ENCODE measurements at places on chromosomes 16 and 17.
A peak's percentile ranks its signal among the peaks of the same experiment; 100 is the strongest.

DNA sequence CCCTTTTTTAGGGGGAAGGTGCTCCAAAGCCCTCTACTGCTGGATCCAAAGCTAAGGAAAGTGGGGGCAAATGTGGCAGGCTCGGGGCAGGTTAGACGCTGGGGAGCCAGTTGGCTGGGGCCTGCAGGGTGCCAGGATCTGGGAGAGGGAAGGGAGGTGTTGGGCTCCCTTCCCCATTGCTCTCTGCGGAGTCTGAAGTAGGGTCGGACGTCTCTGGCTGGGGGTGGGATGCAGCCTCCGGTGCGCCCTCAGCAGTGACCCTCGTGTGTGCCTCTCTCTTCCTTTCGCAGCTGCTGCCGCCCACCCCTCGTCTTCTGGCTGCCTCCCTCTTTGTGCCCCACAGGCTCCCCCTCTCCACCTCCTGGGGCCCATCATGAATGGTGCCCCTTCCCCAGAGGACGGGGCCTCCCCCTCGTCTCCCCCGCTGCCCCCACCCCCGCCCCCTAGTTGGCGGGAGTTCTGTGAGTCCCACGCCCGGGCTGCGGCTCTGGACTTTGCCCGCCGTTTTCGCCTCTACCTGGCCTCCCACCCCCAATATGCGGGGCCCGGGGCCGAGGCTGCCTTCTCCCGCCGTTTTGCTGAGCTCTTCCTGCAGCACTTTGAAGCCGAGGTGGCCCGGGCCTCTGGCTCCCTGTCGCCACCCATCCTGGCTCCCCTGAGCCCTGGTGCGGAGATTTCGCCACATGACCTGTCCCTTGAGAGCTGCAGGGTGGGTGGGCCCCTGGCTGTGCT lies 2.2 kb downstream of the SH2B1 start:
- ATAC-seq, result no peak

GRCh38 chr17:38464251-38464722 lies 36.0 kb downstream of the ARHGAP23 start:
- ATAC-seq, result no peak

- ATAC-seq, result no peak
These were observed 16.5 kb downstream of the AP1G1 start for GRCh38 chr16:71792176-71792575.

DNA sequence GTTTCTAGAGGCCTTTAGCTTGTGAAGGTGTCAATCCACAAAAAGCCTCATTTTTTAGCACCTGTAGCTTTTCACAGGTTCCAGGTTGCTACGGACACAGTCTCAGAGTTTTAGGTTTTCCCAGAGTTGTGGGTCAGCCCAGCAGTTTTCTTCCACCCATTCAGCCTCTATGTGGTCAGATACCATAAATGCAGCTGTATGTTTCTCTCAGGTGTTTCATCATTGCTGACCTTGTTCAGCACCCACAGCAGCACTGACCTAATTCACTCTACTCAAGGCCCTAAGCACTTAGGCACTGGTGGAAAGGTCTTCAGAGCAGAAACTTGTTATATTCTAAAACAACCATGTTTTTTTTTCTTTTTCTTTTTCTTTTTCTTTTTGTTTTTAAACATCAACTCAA lies 15.0 kb upstream of the SPACA3 start:
- no peak for ATAC-seq

DNA sequence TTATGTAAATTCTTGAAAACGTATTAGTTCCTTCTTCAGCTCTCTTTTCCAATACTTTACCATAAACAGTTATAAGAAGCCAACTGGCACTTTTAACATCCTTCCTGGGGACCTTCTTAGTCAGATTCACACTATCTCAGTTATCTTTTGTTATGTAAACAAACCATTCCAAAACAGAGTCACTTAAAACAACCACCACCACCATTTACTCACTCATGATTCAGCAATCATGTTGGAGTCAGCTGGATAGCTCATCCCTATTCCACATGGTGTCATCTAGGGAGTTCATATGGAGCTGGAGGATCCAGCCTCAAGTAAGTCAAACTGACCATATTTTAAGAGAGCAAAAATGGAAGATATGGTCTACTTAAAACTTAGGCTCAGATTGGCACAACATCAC lies 240.3 kb upstream of the IRX3 start:
- ATAC-seq, result no peak

DNA sequence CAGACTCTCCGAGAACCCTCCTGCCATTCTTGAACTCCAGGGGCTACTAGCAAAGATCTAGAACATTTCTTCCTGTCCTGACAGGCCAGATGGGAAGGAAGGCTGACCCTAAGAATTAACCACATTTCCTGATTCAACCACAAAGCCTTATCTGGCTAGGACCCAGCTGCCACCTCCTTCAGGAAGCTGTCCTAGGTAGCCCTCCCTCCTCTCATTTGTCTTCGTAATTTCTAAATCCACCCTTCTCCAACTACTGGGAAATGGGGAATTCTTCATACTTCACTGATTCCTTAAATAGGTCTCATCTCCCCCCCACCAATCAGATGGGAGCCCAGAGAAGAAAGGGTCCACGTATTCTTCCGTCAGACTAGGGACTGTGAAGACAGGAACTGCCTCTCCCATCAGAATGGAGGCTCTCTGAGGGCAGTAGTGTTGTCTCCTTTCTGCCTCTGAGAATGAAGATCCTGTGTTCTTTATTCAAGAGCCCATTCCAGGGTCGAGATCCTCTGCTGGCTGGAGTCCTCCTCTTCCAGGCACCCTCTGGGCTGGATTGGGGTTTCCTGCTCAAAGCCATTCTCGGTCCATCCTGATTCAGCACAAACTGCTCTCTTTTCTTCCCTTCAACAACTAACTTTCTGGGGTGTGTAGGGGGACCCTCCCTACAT lies 2.1 kb downstream of the SAMD14 start:
- ATAC-seq, result no peak

DNA sequence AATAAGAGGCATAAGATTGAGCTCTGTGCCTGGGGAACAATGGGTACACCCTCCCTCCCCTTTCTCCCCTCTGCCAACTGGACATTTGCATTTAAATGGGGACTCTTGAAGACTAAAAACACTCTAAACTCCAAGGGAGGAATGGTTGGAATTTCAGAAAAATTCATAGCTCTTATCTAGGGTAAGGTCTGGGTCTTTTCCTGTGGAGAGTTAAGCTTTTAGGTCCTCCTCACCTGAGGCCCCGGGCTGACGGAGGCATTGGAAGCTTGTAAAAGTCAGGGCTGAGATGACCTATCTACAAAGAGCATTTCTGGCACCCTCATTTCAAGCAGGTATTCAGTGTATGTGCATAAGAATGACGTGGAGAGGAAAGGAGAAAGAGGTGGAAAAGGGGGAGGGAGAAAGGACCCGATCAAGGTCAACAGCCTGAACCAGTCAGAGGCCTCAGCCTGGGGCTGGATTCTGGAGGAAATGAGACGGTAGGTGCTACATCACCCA lies 78.0 kb downstream of the RAP1GAP2 start:
- no peak for ATAC-seq

- no peak for ATAC-seq
These were observed 8.6 kb downstream of the SLC47A1 start for GRCh38 chr17:19542247-19542646.

DNA sequence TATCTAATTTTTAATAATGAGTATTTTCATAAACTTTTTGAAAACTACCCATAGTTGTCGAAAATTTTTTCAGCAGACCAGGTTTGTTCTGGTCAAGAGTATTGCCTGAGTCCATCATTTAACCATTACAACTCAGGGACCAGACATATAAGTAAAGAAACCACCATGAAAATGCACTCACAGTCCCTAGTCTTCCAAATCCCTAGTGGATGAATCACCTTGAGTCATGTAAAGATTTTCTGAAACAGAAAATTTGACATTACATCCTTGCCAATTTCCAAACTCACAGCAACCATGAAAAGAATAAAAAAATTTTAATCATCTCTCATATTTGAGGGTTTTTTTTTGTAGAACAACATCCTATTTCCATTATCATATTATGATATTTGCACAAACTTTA lies 1337.5 kb upstream of the CDH8 start:
- ATAC-seq, result no peak

GRCh38 chr16:15510992-15511391 lies 76.6 kb downstream of the BMERB1 start:
- no peak for ATAC-seq

DNA sequence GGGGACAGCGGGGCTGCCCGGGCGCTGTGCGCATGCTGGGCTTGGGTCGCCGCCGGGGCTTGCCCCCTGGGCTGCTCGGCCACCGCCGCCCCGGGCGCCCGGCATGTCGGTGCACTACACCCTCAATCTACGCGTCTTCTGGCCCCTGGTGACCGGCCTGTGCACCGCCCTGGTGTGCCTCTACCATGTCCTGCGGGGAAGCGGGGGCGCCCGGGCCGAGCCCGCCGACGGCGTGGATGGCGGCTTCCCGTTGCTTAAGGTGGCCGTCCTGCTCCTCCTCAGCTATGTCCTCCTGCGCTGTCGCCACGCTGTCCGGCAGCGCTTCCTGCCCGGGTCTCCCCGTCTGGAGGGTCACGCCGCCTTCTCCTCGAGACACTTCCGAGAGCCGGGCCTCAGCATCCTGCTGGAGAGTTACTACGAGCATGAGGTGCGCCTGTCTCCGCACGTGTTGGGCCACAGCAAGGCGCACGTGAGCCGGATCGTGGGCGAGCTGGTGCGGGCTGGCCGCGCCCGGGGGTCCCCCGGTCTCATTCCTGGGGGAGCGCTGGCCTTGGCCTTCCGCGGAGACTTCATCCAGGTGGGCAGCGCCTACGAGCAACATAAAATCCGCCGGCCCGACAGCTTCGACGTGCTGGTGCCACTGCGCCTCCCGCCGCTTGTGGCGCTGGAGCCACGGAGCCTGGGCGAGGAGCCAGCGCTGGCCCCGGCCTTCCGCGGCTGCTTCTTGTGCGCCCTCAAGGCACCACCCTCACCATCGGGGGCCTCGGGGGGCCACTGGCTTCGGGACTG lies 789 bp downstream of the ITPRIPL2 start:
- ATAC-seq, result no peak

- no peak for ATAC-seq
These were observed 24.8 kb downstream of the TMEM114 start for GRCh38 chr16:8565498-8565897.

DNA sequence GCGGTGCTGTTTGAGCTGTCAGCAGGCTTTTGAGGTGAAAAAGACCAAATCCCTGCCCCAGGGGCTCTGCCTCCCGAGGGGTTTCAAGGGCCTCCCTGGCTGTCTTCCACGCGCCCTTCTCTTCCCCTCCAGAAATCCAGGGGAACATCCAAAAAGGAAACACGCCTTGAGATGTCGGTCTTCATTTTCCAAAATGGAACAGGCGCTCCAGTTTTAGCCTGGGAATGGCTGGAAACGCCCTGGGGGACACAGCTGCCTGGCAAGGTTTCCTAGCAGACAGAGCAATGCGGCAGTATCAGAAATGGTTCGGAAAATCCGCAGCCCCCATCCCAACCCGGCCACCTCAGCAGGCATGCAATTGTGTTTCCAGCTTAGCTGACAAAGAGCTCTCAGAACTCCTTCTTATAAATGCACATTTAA lies 16.6 kb upstream of the LITAF start:
- no peak for ATAC-seq

DNA sequence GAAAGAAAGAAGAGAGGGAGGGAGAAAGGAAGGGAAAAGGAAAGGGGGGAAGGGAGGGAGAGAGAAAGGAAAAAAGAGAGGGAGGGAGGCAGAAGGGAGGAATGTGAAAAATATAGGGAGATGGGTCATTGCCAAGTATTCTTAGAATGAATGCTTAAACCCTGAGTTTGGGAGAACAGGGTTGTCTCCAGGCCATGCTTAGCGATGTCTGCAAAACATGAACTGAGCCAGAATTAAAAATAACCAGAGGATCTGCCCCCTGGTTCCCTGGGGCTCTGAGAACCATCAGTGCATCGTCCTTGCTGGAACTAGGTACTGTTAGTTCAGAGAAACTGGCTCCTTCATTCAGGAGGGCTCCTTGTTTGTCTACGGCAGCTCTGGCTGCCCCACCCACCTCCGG lies 170.4 kb downstream of the IRX5 start:
- no peak for ATAC-seq

DNA sequence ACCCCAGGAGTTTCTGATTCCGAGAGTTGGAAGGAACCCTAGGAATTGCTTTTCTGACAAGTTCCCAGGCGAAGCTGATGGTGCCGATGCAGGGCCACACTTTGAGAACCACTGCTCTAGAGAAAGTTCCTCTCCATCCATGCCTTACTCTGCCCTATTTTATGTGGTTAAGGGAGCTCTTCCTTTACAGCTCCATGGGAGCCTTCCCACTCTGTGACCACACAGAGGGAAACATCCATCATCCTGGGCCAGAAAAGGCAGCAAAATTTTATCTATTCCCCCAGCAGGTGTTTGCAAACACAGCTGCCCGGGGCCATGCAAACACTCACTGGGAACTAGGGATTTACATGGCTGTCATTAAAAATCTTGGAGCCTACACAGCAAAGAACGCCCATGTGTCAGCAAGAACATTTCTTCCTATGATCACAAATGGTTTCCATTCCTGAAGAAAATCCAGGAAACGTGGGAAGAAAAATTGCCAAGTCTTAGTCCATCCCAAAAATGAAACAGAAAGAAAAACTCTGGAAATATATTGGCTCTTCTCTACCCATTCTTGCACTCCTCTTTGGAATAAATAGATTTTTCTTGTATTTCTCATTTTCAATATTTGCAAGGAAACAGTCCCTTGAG lies 252.7 kb downstream of the PMP22 start:
- no peak for ATAC-seq

DNA sequence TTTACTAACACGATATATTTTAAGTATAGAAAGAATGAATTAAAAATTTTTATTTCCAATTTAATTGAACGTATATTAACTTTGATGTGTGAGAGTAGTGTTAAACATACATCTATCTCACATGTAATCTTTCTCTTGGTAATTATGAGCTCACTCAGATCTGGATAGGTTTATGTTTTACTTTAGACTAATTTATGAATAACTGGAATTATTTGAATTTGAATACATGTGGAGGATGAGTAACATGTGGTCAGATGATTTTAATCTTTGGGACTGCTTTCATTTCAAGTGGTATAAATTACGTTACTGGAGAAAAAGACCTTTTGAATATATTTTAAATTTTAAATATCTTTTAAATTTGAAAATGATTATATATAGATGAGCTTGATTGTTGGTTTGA lies 49.9 kb upstream of the RHBDL3 start:
- peak; percentile 45 for ATAC-seq

DNA sequence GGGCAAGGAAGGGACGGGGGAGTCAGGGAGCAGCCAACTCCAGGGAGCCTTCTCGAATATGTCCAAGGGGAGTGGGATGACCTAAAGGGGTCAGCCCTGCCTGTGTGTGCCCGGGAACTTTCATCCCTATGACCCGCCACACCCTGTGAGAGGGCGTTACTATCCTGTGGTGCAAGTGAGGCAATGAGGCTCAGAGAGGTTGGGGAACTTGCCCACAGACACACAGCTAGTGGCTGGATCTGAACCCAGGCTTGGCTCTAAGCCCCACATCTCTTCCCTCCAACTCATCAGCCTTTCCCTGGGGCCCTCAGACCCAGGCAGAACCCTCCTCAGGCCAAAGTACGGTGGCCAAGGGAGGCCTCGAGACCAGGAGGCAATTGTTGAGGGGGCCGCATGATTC lies 23.2 kb downstream of the JUP start:
- no peak for ATAC-seq

GRCh38 chr16:56312028-56312300 lies 113.4 kb downstream of the AMFR start:
- no peak for ATAC-seq

- no peak for ATAC-seq
These were observed 15.7 kb downstream of the IL34 start for GRCh38 chr16:70661918-70662641.

Measured in activated CD4-positive, CD25-positive, alpha-beta regulatory T cell treated with anti-CD3 and anti-CD28 coated beads, Interleukin-2, amount 50 U/mL, for 24 hours (primary cell).